ENCODE measurements at places on chromosomes 3 and 15.

- no peak for DNase-seq
Observed at GRCh38 chr15:80568876-80569605, 126.1 kb upstream of the ABHD17C start.

DNA sequence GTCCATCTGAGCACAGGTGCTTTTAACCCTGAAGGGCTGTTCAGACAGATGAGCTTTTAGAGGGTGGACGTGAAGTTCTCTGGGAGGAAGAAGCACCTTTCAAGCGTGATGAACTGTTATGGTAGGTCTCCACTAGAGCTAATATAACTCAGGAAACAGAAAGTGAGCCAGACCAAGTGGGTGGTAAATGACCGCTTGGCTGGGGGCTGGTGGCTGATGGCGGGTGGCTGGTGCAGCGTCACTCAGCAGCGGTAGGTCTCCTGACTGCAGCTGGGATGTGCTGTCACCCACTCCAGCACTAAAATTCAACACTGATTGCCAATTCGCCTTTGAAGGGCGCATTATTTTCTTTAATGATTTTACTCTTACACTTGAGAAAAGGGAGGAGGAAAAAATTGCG is 31.2 kb upstream of the LACTB start:
- DNase-seq, result no peak

DNA sequence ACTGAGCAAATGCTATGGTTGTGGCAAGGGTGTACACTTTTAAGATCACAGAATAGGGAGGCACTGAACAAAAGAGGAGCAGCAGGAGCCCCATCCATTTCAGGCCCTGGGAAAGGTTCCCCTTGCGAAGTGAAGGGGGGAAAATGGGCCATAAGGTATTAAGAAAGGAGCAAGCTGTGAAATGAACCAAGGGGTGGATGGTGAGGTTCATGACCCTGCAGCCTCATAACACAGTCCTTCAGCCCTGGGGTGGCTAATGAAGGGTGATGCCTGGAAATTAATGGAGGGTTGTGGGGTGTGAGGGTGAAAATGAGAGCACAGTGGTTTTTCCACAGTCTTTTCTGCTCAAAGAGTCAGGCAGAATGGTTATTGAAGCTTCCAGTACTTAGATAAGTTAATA is 150.1 kb downstream of the PDZRN3 start:
- no peak for DNase-seq

DNA sequence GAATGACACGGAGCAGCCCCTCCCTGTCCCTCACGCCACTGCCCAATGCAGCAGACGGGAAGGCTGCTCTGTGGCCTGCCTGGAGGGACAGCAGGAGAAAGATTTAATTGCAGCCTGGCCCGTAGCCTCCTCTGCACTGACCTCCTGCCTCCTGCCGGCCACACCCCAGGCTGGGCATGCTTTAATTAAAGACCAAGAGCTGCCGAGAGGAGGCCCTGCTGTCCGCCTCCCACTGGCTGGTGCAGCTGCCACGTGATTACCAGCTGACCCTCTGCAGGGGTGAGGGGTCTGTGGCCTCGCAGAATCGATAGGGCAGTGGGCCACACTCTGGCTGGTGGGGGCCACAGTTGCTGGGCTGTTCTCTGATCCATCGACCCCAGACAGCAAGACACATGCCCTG is 100.2 kb upstream of the PRR23E start:
- no peak for DNase-seq

- DNase-seq, result no peak
Observed at GRCh38 chr3:53162672-53163443, 1.8 kb downstream of the PRKCD start.

DNA sequence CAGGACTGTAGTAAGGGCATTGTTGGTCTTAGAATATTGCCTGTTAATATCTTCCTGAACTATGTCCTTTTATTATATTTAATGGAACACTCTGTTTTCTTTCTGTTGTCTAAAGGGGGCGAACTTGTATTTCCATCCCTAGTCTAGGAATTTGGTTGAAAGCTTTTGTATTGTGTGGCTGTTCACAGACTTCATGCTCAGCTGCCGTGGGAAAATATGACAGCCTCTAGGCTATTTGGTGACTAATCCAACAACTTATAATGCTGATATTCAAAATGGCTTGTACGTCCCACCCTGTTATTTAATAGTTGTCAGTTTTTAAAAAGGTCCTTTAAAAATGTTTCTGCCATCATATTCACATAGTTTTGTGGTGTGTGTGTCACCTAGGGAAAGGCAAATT is 202.6 kb downstream of the KLHL25 start:
- no peak for DNase-seq

- DNase-seq, result no peak
Observed at GRCh38 chr3:28765194-28765593, 416.6 kb upstream of the AZI2 start.

- no peak for DNase-seq
Observed at GRCh38 chr15:60375306-60375705, 22.5 kb downstream of the ANXA2 start.

DNA sequence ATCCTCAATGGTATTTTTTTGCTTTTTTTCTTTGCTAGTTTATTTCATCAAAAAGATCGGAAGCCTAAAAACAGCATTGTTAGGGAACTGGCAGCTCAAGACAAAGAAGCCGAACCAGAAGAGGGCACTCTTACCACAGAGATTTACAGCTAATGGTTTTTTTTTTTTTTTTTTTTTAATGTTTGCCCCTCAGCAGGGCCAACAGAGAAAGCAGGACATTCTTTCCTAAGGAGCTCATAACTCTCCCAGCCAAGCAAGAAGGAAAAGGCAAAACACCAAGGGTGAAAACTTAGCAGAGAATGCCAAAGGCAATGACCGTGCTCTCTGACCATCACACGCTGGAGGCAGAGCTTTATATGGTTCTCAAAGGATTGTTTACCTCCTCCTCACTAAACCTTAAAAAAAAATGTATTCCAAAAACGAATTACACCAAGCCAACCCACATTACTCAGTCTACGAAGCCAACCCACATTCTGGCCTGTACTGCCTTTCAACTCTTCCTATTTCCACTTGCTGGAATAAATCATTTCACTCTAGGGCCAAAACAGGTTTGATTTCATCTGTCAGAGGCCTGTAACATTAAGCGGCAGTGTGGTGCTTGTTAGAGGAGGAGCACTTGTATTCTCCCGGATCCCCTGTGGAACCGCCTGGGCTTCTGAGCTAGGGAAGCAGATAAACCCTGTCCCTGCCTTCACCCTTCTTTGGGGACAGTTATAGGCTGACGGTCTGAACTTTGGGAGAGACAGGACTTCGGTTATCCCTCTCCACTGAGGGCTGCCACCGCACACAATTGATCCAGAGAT is 35.6 kb upstream of the GYG1 start:
- DNase-seq, result no peak

GRCh38 chr3:64185436-64185835 is 39.8 kb downstream of the PRICKLE2 start:
- no peak for DNase-seq

DNA sequence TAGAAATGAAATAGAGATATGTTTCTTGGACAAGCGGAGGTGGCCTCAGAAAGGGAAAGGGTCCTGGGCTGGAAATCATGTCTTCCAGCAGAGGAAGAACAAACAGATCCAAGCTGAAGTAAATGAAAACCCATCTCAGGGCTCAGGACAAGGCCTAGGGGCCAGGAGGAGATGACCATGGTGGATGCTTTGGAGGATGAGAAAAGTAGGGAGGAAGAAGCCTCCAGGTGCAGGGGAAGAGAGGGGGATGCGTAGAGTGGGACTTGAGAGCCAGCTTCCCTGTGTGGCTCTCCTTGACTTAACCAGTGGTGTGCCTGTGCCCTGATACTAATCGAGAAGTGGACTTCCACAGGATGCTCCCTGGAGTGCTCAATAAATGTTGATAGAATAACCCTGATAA is 203.2 kb downstream of the FAM43A start:
- no peak for DNase-seq

GRCh38 chr3:145716519-145716918 is 444.5 kb downstream of the PLOD2 start:
- no peak for DNase-seq

- DNase-seq, result no peak
Observed at GRCh38 chr3:101762041-101762646, 16.9 kb upstream of the NXPE3 start.

- DNase-seq, result no peak
Observed at GRCh38 chr3:145815707-145816413, 345.1 kb downstream of the PLOD2 start.

DNA sequence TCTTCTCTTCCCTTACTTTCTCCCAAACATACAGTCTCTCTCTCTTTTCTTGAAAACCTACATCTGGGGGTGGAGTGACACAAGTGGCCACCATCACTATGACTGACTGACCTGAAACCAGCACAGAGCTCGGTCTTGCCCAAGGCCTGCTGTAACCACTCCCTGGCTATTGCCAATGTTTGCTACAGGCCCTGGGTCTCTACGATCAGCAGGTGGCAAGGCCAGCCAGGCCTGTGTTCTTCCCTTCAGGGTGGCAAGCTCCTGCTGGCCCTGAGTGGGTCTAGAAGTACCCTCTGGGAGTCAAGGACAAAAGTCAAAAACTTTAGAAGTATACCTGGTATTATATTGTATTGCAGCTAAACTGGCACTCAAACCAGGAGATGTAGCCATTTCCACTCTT is 140.9 kb upstream of the TGFBR2 start:
- no peak for DNase-seq

DNA sequence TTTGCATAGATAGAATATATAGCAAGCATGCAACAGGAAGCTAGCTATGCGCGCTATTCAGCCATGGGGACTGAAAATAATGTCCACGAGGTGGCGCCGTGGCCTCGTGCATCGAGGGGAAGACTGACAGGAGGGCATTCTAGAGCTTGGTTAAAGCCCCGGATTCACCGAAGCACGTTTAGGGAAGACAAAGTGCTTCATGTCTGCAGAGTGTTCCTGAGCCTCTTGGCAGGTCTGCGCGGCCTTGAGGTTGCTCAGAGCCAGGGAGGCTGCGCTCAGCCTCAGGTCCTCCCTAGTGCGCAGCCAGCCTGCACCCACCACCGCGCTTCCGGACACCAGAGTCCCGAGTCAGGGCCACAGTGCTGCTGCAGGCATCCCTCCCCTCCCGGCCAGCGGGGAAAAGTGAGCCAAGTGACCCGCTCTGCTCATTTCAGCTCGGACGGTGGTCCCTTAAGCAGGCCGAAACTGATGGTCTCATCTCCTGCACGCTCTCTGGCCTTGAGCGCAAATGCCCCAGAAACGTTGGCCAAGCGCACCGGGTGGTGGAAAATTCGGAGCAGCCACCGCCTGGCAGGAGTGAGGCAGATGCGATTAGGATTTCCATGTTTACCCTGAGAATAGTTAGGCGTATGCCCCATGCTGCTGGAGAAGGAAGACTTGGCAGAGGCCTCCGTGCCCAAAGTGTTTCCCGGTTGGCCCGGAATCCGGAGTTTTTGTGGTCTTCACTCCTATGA is 24.8 kb downstream of the GABRA5 start:
- no peak for DNase-seq

DNA sequence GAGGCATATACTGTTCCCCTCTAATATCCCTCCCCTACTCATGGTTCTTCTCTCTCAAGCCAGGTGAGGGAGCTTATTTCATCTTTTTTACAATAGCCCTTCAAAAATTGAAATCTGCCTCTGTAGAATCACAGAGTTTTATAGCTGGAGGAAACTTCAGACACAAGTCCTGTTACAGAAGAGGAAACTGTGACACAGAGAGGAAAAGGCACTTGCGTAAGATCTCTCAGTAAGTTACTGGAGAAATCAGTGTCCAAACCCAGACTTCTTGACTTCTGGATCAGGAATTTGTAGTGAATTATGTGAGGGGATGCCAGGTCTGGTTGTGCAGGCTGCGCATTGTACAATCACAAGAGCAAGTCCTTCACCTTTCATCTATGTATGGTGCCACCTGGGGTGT is 4.6 kb downstream of the FGD5 start:
- no peak for DNase-seq

DNA sequence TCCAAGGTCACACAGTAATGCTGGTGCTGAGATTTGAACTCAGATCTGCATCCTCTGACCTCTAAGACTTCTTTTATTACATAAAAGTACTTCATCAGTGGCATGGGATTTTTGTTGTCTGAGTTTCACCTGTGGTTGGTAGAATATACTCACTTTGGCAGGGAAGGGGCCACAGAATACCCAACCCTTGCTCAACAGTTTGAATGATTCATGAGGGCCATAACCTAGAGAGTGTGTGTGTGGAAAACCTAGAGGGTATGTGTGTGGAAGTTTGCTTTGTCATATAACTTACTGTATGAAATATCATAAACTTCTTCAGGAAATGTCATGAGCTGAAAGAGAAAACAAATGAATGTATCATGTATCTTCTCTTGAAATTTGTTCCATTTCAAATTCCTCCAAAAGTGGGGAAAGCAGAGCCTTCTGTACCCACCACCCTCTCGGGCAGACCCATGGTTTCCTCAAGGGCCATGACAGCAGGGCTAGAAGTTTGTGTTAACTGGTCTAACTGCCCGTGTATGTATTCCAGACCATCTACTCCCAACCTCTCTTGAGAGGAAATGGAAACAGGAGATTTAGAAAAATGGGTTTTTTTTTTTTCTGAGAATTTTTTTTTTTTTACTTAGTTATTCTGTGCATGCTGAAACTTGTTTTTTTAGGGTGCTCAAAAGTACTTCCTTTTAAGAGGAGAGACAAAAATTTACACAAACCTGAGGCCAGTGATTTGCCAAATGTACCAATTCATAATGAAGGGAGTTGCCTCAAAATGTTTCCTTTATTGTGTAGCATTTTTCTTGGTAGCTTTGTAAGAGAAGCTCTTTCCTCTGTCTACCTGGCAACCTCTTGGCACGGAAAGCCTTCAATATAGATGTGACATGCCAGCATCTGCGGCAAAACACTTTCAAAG is 127.0 kb downstream of the TPRG1 start:
- DNase-seq, result no peak

DNA sequence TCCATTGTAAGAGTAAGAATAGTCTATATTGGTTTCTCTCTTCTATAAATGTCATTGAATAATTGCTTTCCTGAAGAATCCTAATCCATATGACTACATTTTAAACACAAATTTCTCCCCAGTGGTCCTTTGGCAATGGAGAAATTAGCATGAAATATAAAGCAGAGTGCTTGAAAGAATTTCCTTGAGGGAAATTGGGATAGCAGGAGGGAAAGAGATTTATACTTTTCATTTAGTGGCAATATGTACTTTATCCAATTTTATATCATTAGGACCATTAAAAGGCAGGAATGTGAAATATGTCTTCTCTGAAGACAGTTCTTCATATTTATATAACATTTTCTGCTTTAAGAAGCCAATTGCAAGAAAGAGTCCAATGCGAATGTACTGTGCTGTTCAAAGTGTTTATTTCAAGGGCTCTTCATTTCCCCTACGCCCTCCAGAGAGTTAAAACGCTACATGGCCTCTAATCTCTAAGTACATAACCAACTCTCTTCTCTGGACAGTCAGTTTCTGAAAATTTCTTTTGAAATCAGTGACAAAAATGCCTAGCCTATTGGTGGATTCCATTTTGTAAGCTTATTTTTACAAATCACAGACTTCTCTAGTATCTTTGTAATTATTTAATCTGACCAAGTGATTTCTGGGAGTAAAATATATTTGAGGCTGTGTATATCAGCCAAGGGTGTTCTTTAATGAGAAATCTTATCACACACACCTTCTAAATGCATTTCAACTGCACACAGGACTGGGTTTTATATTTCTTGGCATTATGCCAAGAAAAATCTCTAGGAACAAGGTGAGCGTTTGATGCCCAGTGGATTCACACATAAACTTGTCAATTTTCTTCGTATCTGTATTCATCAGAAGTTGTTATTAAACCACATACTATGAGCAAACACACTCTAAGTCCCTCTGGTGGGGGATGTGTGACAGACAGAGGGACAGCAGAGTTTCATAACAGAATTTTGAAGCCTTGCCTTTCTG is 51.2 kb downstream of the KCNAB1 start:
- no peak for DNase-seq

- peak; percentile 64 for DNase-seq
Observed at GRCh38 chr3:58532794-58533220, 4.2 kb downstream of the ACOX2 start.

GRCh38 chr15:41887161-41887560 is 6.7 kb downstream of the SPTBN5 start:
- DNase-seq, result no peak
